Aorta (tissue), 5 donors: ENCODE measurements at places on chromosomes 12 and 14. TPM values are rescaled to one million over a fixed set of nuclear protein-coding genes. Genes with fewer than 3 reads are reported as not detected.

GRCh38 chr12:91367234-91367849, 184.7 kb upstream of the DCN start:
- DNase-seq: no peak

- DNase-seq: no peak
These were observed 4.0 kb downstream of the TMPO start for GRCh38 chr12:98519257-98519907.

- no peak for DNase-seq
These were observed 7.0 kb upstream of the BDKRB1 start for GRCh38 chr14:96249029-96249428.

Gene KERA
- total RNA-seq: not detected

GRCh38 chr12:60100160-60100559, 504.3 kb downstream of the SLC16A7 start:
- no peak for DNase-seq

DNA sequence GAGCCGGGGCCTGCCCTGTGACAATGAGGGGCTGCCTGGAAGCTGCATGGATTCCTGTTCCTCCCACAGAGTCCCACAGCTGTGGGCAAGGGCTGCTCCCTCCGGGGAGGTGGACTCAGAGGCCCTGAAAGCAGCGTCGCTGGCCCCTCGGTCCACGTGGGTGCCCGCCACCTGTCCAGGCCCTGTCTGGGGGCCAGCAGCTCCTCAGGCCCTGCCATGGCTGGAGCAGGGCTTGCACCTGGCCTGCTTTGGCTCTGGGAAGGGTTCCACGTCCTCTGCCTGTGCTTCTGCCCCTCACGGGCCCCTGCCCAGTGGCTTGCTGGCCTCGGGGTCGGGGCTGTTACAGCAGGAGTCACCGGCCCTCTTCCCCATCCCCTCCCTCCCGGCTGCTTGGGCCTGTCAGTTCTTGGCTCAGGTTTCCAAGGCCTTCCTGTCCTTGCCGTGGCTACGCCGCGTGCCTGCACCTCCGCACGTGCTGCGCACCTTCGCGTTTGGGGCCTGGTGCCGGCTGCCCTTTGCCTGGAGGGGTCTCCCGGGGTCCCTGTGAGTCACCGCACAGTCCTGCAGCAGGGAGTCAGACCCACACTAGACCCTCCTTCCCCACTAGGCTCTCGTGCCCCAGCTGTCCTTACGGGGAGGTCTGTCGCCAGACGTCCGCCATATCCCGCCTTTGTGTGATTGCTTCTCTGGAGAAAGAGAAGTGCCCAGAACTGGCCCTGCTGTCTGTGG, 5.8 kb downstream of the FBRSL1 start:
- DNase-seq: no peak

- no peak for DNase-seq
These were observed 229.2 kb downstream of the NRXN3 start for GRCh38 chr14:78399316-78399889.

DNA sequence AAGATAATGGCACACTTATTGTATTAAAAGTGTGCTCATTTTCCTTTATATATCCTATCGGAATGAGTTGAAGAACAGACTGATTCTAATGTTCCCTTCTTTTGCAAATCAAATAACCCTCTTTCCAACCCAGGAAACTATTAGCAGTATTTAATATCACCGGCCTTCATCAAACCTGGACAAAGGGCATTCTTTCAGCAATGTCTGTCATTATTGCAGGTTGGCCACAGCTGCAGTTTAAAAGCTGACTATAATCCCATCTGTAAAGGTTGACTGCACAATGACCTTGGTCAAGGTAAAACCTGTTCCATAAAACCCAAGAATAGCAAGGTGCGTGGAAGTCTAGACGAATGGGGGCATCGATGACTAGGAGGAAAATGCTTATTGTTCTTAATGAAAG, 472.3 kb upstream of the SOX5 start:
- no peak for DNase-seq

Gene PRKD1
- 24.8 TPM for total RNA-seq

- DNase-seq: no peak
These were observed 4.8 kb downstream of the KLRC4 start for GRCh38 chr12:10404798-10405197.

DNA sequence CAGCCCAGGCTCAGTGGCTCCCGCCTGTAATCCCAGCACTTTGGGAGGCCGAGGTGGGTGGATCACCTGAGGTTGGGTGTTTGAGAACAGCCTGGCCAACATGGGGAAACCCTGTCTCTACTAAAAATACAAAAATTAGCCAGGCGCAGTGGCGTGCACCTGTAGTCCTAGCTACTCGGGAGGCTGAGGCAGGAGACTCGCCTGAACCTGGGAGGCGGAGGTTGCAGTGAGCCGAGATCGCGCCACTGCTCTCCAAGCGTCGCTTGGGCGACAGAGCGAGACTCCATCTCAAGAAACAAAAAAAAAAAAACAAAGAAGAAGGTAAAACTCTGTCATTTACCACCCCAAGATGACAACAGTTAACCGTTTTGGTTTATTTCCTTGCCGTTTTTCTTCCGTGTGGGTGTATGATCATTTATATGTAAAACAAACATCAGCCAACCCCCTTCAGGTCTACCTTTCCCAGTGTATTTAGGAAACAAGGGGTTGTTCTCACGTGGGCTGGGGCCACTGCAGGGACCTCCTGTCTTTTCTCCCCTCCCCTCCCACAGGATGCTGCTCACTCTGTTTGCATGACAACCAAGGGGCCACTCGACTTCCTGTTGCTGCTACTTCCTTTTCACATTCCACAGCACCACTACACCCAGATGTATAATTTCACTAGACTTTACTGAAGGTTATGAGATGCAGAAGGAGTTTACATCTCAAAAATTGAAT, 13.6 kb downstream of the TTC9 start:
- DNase-seq: no peak

DNA sequence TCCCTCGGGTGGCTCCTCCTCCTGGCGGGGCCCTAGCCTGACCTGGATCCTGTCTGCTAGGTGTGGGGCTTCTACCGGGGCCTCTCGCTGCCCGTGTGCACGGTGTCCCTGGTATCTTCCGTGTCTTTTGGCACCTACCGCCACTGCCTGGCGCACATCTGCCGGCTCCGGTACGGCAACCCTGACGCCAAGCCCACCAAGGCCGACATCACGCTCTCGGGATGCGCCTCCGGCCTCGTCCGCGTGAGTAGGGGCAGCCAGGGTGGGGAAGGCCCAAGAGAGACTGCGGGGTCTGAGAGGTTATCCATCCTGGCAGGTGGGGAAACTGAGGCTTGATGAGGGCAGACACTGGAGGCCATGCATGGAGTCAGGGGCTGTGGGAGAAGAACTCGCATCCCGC, 4.0 kb downstream of the SLC25A47 start:
- no peak for DNase-seq

Gene RTL1
- not detected for total RNA-seq

GRCh38 chr12:132439333-132439904, 50.5 kb upstream of the FBRSL1 start:
- no peak for DNase-seq

DNA sequence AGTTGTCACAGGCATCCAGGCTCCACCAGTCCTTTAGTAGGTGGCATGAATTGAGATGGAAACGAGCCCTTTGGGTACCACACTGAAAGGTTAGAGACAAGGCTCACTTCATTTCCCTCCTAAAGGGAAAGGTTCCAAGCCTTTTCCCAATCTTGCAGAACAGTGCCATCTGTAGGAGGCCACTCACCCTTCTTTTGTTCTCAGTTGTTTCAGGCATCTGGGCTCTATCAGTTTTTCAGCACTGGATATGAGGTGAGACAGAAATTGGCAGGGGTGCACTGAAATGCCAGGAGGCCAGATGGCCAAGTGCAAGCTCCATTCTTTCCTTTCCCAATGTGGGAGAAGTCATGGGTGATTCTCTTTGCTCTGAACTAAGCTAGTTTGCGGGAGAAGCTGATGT, 15.2 kb downstream of the FBXO33 start:
- no peak for DNase-seq

- no peak for DNase-seq
These were observed 149.6 kb upstream of the DYRK2 start for GRCh38 chr12:67498991-67499390.

GRCh38 chr12:121576851-121577391, 3.9 kb downstream of the KDM2B start:
- peak; percentile 57 for DNase-seq

- DNase-seq: no peak
These were observed 85.5 kb upstream of the FZD10 start for GRCh38 chr12:130076752-130077151.

Gene TSPAN19
- total RNA-seq: not detected

DNA sequence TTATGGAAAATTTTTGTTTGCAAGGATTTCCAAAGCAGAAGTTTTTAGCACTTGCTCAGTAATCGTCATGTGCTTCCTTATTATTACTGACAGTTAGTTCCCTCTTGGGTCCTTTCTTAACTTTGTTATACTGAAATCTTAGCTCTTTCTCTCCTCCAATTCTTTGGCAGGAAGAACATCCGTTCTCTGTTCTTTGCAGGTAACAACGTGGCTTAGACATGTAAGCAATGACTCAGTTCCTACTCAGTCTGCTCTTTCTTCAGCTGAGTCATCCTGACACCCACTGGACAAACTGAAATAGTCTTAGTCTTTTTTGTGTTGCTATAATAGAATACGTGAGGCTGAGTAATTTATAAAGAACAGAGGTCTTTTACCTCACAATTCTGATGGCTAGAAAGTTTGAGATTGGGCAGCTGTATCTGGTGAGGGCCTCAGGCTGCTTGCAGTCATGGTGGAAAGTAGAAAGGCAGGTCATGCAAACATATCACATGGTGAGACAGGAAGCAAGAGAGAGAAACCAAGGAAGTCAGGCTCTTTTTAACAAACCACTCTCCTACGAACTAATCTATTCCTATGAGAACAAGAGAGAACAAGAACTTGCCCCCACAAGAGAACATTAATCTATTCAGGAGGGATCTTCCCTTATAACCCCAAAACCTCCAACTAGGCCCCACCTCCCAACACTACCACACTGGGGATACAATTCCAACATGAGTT, 49.2 kb downstream of the TESPA1 start:
- no peak for DNase-seq

Gene ANG
- 22.1 TPM for total RNA-seq

GRCh38 chr14:78455896-78456435, 285.8 kb downstream of the NRXN3 start:
- no peak for DNase-seq

- no peak for DNase-seq
These were observed 97.5 kb upstream of the MDM1 start for GRCh38 chr12:68429696-68430095.

- DNase-seq: peak; percentile 90
These were observed 11.7 kb upstream of the INF2 start for GRCh38 chr14:104677512-104678332.

Gene C1R
- total RNA-seq: 769 TPM

- DNase-seq: peak; percentile 58
These were observed 28.2 kb downstream of the TTC7B start for GRCh38 chr14:90788031-90788430.

Gene OTOGL
- total RNA-seq: 0.62 TPM

- no peak for DNase-seq
These were observed 109.7 kb downstream of the SCARB1 start for GRCh38 chr12:124753993-124754392.

Gene NINJ2
- total RNA-seq: 3.8 TPM

- DNase-seq: peak; percentile 76
These were observed 1.3 kb downstream of the NKX2-8 start for GRCh38 chr14:36580856-36581831.

GRCh38 chr12:114604606-114605005, 79.4 kb downstream of the TBX3 start:
- no peak for DNase-seq

Gene PDZRN4
- 11.2 TPM for total RNA-seq

Gene KCNH5
- not detected for total RNA-seq

- no peak for DNase-seq
These were observed 159.5 kb downstream of the FOXG1 start for GRCh38 chr14:28926122-28926521.

- no peak for DNase-seq
These were observed 29.2 kb upstream of the C14orf180 start for GRCh38 chr14:104550340-104550860.

GRCh38 chr12:13163868-13164635, 32.5 kb upstream of the EMP1 start:
- DNase-seq: no peak

GRCh38 chr12:77384941-77385340, 319.6 kb upstream of the E2F7 start:
- DNase-seq: no peak

GRCh38 chr12:89481213-89481914, 43.2 kb downstream of the GALNT4 start:
- no peak for DNase-seq

DNA sequence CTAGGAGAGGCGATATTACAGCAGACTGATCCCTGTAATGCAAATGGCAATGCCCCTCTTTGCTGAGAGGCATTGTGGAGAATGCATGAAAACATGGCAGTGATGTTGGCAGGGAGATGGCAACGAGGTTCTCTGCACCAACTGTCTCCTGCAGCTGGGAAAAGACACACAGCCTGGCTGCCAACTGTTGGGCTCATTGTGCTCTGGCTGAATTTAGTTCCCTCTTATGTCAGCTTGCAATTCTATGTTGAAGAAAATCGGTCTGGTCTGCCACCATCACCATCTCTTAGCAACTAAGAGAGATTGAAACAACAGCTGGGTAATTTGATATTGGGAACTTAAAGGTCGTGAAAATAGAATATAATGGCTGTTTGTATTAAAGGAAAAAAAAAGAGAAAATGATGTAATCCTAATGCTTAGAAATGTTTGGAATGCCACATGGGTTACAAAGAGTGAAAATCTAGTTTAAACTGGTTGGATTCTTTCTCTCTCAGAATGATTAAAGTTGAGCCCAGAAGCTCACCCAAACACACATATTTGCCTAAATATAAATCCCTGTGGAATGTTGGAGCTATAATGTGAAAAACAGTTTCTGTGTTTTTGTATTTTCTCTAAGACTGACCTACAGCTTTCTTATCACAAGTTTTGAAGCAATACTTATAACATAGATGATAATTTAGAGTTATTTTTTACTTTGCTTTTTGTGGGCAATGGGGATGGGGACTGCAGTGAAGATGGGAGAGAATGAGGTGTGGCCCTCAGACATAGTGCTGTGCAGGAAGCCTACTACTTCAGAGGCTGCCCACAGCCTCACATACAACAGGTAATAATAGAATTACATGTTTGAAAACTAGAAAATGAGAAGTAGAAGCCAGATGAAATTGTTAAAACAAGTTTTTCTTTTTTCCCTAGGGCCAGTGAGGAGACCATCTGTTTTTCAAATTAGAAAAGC, 143.7 kb downstream of the AKAP6 start:
- no peak for DNase-seq

DNA sequence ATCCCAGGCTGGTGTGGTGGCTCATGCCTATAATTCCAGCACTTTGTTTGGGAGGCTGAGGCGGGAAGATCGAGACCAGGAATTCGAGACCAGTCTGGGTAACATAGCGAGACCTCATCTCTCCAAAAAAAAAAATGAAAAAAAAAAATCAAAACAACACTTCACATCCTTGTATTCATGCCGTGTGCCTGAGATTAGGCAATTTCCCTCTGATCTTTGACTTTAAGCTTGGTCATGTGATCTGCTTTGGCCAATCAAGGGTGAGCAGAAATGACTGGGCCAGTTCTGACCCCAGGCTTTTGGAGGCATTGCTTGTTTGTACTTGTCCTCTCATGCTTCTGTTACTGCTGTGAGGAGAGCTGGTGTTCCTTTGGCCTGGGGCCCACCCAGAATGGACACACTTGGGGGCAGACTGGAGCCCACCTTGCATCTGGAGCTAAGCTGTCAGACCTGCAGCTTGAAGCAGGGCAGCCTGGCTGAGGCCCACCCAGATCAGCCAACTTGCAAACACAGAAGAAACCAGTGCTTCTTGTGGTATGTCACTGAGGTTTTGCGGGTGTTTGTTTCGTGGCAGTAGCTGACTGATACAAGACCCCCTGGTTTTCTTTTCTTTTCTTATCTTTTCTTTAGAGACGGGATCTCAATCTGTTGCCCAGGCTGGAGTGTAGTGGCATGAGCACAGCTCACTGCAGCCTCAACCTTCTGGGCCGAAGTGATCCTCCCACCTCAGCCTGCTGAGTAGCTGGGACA, 29.7 kb upstream of the TBX3 start:
- DNase-seq: no peak
